ENCODE measurements at places on chromosomes 16 and 17.

DNA sequence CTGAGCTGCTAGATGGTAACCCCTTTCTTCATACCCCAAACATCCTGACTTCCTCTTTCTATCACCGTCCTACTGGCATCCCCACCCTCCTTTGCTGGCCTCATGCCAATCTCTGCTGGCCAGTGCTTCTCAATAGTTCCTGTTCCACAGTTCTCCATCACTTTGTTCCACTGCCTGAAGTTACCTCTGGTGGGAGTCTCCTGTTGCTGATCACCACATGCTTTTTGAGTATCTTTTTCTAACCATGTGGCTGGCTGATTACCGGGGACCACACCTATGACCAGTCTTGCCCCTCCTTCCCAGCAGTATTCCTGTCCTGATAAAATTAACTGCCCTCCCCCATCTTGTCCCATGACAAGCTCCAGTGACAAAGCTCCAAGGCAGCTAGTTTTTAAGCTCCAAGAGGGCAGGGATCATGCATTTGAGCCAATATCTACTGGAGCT lies 380.4 kb upstream of the CCL2 start:
- DNase-seq: no peak

- DNase-seq: no peak
These were observed 12.7 kb upstream of the FOXF1 start for GRCh38 chr16:86497551-86498021.

GRCh38 chr16:26593700-26594099 lies 473.0 kb upstream of the C16orf82 start:
- DNase-seq: no peak

DNA sequence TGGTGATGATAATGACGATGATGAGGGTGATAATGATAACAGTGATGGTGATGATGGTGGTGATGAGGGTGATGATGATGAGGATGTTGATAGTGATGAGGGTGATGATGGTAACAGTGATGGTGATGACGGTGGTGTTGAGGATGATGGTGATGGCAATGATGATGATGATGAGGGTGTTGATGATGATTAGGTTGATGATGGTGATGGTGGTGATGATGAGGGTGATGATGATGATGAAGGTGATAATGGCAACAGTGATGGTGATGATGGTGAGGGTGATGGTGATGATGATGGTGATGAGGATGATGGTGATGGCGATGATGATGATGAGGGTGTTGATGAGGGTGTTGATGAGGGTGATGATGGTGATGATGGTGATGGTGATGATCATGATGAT lies 93.8 kb upstream of the ZNF469 start:
- no peak for DNase-seq

- no peak for DNase-seq
These were observed 6.4 kb upstream of the CD300LD start for GRCh38 chr17:74598346-74599022.

DNA sequence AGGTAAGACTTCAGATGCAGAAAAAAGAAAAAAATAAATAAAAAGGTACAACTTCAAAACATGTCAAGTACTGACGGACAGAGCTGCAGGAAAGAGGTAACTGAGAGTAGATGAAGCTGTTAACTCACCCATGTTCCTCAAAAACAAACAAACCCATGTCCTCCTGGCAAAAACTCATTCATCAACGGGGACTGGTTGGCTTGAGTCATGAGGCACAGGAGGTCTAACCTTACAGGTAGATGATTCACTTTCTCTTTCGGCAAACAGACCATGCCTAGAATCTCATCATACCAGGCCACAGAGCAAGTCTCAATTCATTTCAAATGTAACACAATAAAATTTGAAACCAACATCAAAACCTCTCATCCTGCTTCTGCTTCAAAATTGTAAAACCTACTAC lies 12.3 kb upstream of the FASN start:
- DNase-seq: no peak

- DNase-seq: no peak
These were observed 10.9 kb downstream of the ARHGEF15 start for GRCh38 chr17:8320990-8321389.

- DNase-seq: no peak
These were observed 35.8 kb downstream of the AMFR start for GRCh38 chr16:56389554-56389953.

- DNase-seq: no peak
These were observed 47.8 kb downstream of the HOXB1 start for GRCh38 chr17:48483004-48483403.

- DNase-seq: no peak
These were observed 29.7 kb downstream of the FANCA start for GRCh38 chr16:89786474-89787364.

GRCh38 chr16:16828913-16829398 lies 450.0 kb downstream of the NPIPA7 start:
- no peak for DNase-seq

DNA sequence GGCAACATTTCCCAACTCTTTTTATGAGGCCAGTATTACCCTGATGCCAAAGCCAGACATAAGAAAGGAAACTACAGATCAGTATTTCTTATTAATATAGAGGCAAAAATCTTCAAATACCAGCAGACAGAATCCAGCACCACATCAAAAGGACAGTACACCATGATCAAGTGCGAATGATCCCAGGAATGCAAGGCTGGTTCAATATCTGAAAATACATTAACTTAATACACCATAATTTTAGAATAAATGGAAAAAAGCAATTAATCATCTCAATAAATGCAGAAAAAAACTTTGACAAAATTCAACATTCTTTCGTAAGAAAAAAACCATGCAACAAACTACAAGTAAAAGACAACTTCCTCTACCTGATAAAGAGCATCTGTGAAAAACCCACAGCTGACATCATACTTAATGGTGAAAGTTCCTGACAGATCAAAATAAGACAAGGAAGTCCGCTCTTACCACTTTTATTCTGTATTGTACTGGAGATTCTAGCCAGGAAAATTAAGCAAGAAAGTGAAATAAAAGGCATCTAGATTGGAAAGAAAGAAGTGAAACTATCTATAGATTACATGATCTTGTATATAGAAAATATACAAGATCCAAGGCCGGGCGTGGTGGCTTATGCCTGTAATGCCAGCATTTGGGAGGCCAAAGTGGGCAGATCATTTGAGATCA lies 26.4 kb upstream of the MAPK3 start:
- DNase-seq: no peak

DNA sequence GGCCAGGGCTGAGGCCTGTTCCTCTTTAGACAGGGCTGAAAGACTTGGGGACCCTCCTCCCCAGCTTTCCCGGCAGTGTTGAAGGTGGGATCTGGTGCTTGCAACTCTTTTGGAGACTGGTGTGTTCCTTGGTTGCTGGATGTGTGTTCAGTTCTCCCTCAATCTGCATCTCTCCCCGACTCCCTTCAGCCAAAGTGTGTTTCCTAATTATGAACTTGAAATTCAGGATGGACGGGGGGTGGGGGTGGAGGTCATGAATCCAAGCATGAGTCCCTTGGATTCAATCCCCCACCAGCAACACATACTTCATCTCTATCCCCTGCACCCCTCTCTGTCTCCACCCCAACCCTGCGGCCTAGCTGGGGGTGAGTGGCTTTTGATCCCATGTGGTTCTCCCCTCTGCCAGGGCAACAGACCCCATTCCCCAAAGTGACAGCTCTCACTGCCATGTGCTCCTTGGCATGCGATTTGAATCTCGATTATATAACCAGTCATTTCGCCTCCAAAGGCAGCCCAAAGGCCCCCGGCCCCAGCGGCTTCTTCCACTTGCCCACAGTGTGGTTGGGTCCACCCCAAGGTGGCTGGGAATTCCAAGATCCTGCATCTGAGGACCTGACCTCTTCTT lies 1.3 kb downstream of the ARHGAP23 start:
- no peak for DNase-seq

- DNase-seq: no peak
These were observed 5.4 kb upstream of the TOP2A start for GRCh38 chr17:40422990-40423633.

GRCh38 chr17:77033892-77034404 lies 106.8 kb upstream of the SEC14L1 start:
- no peak for DNase-seq

GRCh38 chr17:73533781-73534180 lies 110.5 kb downstream of the SDK2 start:
- DNase-seq: no peak

- DNase-seq: no peak
These were observed 49.2 kb upstream of the CBFA2T3 start for GRCh38 chr16:89026121-89026612.

- no peak for DNase-seq
These were observed 37.2 kb upstream of the TBX2 start for GRCh38 chr17:61362396-61362795.

DNA sequence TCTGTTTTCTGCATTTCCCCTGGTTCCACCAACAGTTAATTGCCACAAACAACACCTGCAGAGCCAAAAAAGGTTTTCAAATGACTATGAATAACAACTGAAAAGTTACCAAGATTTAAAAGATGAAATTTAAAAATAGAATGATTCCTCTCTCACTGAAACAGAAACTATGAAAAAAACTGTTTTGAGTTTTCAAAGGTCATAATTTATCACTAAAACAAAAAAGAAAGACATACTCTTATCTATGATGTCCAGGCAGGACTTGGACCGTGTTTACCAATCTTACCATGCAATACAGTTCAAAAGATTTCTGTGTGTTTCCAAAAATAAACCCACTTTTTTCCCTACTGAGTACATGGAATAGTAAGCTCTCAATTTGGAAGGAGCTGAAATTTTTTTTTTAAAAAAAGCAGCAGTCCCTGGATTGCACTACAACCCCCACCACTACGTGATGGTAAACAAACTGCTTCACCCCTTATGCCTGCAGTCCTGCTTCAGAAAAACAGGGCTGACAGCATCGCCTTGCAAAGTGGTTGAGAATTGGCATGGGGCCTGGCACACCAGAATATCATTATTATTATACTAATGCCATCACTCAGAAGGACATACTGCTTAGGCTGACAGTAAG lies 8.5 kb downstream of the TXNDC11 start:
- DNase-seq: no peak

DNA sequence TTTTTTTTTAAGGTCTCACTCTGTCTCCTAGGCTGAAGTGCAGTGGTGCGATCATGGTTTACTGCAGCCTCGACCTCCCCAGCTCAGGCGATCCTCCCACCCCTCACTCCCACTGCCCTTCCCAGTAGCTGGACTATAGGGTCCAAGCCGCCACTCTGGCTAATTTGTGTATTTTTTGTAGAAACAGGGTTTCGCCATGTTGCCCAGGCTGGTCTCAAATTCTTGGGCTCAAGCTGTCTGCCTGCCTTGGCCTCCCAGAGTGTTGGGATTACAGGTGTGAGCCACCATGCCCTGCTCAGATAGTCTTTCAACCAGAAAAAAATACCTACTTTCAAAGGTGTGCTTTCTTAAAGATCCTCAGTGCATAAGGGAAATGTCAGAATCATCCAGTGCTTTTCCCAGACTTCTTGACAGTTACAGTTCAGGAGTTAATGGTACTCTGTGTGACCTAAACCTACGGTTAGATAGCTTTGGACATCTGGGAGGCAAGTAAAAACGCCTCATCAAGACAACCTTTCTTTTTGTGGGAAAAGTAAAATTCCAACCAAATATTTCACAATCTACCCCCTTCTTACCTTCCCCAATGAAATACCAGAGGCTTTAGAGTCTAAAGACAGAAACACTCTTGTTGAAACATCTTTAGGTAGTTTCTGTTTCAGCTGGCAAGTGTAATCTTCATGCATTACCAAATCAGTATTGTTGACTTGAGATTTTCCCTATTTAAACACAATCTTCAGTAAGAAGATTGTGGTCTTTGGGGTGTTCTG lies 6.8 kb downstream of the RSPRY1 start:
- DNase-seq: no peak

DNA sequence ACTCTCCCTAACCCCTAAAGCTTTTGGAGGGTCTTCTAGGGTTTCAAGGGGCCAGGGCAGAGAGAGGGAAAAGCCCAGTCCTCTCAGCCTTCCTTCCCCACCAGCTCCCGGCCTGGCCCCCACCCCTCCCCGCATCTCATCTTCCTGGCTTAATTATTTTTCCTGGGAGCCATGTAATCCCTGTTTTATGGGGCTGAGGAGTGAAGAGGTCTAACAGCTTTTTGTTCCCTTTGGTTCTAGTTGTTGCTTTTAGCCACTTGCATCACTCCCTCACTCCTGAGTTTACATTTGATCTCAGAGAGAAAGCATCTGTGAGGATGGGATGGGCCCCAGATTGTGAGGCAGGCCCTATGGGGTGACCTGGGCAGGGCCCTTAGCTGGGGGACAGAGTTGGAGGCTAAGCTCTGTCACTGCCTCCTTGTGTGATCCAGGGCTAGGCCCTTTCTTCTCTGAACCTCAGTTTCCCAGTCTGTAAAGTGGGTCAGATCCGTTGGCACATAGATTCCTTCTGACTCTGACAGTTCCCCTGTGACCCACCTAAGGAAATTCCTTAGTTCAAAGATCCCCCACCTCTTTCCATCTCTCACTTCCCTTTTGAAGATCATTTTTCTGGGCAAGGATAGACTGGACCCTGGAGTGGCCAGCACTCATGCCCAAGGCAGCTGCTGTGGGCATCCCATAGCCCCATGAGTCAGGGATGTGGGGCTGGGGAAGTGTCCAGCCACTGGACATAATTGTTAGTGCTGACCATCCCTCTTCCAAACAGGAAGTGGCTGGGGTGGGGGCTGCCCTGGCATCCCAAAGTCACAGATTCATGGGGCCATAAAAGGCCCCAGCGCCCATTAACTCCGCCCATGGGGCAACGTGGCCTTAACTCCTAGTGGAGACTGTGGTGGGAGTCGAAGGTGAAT lies 20.1 kb downstream of the UNC119 start:
- no peak for DNase-seq

- no peak for DNase-seq
These were observed 671 bp upstream of the EDC4 start for GRCh38 chr16:67872131-67872630.

GRCh38 chr16:57609541-57610401 lies 18.7 kb upstream of the ADGRG1 start:
- DNase-seq: no peak

Data from pulmonary artery endothelial cell (primary cell).